Pancreas (tissue), 10 donors: ENCODE measurements at places on chromosomes 11 and 22.

GRCh38 chr22:39658367-39658766 is 87.8 kb downstream of the CACNA1I start:
- no peak for DNase-seq

DNA sequence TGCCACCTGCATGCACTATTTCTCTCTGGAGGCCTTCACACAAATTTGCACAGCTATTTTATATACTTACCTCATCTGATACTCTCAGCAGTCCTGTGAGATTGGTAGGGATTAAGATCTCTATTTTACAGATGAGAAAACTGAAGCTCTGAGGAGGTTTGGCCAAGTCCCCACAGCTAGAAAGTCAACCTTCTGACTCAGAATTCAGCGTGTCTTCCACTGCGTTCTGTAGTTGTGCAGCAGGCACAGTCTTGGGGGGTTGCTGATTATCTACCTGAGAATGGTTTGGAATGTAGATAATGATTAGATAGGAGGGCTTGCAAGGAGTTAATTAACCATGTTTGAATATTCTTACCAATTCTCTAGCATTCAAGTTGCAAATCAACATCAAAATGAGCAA is 2.5 kb upstream of the SORL1 start:
- DNase-seq: no peak

- no peak for DNase-seq
Observed at GRCh38 chr11:67355794-67356386, 2.5 kb upstream of the POLD4 start.

DNA sequence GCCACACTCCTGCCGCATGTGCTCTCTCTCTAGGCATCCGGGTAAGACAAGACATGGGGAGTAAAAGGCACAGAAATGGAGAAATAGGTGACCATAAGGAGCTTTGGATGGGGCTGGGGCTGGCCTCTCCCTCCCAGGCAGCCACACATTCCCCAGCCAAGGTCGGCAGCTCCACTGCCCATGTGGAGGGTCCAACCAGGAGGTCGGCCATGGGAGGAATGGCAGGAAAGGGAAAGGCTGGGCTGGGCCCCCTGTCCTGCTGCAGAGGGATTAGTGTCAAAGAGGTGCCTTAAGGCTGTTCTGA is 460 bp upstream of the MUC5AC start:
- DNase-seq: no peak

DNA sequence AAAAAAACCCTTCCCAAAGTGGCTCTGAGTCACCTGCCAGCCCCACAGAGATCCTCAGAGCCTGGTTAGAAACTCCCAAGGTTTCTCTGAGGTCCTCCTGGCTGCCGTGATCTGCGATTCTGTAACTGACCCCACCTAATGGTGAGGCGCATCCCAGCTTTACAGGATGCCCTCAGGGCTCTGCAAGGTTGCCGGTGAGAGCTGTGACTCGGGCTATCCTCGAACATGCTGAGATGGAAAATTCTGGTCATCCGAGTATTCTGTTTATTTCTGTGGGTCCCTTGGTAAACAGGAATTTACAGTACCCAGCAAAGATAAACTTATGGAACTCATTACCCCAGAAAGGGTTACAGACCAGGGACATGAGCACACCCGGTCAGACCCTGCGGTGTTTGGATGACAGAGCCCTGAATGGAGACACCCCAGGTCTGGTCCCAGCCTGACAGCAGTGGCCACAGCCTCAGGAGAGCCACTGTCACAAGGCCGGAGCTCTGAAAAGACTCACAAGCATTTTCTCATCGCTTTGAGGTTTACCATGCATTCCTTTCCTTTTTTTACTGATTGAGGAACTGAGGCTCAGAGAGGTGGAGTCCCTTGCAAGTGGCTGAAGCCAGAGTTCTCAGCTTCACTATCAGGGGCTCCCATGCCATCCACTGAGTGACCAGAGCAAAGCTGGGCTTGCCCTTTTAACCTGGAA is 22.2 kb downstream of the LIF start:
- DNase-seq: no peak

DNA sequence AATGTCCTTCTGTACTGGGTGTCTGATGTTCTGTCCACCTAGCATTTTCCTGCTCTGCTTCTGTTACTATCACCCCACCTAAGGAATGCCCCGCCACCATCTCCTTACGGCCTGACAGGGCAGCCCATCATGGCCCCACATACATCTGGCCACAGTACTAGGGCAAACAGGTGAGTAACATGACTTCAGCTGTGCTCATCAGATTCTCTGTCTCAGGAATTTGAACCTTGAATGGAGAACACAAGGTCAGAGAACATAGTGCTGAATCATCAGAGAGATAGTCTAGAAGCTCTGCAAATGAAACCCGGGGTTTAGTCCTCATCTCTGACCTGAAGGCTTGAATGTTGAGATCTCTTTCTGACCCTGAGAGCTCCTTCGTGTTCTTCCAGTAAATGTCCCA is 32.4 kb downstream of the ZC3H12C start:
- DNase-seq: no peak
